ENCODE measurements at places on chromosomes 13 and 19.

DNA sequence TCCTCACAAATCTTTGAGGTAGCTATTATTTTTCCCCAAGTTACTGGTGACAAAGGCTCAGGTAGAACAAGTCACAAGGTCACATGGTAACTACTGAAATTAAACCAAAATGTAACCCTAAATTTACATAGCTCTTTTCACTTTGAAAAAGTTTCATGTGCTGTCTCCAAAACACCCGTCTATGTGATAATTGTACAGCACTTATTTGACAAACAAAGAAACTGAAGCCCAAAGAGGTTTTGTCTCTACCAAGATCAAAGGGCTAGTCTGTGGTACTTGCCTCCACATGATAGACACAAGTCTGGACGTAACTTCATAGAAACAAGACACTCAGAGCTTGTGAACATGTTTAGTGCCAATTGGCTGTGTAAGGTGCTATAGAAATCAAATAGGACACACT is 108.3 kb downstream of the SACS start:
- no peak for DNase-seq

DNA sequence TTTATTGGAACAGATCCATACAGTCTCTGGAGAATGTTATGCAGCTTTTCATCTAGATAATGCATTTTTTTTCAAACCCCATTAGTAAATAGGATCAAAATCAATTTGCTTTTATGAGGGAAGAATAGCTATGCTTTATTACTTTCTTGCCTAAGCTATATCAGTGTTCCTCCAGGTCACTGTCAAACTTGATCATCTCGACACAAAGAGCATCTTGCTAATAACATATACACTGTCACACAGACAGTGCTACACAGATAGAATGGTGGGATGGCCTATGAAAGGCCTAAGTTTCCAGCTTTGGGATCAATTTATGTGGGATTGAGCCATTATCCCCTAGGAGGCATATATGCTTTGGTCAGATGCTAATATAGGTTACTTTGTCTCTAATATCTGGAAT is 862.9 kb upstream of the SPRY2 start:
- DNase-seq: no peak

DNA sequence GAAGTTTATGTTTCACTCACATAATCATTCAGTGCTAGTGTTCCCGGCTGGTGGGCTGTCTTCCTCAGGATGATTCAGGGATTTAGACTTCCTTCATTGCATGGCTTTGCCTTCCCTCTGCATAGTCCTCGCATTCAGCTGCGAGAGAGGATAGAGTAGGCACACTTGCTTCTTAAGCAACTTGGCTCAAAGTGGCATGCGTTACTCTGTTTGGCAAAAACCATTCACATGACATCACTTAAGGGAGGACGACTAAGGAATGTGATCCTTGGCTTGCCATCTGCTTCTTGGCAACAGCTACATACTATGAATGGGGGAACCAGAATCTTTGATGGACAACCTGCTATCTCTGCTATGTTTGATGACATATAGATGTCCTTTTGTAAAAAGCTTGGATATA is 359.3 kb downstream of the TDRD3 start:
- no peak for DNase-seq

DNA sequence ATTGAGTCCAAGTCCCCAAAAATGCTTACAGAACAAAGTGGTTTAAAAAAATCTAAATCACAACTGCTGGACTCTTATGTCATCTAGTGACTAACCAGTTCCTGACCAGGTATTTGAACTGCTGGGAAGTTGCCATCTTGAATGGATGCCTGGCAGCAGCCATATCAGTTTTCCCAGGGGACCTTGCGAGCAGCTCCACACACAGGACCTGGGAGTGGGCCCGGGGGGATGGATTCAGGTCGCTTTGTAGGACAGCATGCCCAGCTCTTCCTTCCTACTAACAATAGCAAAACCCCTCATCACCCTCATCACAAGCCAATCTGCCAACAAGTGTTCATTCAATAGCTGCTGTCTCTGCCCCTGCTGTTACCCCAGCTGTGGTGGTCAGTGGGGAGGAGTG is 65.3 kb downstream of the KCTD15 start:
- DNase-seq: no peak

DNA sequence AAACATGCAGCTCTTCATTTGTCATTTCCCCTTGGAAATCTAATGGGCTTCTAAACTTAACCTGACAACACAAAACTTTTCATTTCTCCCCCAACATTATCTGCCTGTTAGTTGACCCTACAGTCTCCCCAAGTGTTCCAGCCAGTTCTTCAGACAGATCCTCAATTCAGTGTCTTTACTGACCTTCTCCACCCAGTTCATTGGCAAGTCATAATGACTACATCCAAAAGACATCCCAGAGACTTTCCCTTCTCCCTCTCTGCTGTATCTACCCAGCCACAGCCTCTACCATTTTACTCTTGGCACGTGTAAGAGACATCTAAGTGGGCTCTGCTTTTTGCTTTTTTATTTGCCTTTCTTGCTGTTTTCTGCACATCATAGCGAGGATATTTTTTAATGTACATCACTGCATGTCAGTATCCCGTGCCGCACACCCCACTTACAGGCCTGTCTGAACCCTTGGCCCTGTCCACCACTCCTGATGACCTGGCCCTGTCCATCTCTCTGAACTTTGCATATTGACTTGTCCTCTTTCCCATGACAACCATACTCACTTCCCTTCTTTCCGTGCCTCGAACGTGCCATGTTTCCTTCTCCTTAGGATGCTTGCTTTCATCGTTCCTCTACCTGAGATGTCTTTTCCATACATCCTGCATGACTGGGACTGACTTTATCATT is 391.9 kb downstream of the IRS2 start:
- no peak for DNase-seq

DNA sequence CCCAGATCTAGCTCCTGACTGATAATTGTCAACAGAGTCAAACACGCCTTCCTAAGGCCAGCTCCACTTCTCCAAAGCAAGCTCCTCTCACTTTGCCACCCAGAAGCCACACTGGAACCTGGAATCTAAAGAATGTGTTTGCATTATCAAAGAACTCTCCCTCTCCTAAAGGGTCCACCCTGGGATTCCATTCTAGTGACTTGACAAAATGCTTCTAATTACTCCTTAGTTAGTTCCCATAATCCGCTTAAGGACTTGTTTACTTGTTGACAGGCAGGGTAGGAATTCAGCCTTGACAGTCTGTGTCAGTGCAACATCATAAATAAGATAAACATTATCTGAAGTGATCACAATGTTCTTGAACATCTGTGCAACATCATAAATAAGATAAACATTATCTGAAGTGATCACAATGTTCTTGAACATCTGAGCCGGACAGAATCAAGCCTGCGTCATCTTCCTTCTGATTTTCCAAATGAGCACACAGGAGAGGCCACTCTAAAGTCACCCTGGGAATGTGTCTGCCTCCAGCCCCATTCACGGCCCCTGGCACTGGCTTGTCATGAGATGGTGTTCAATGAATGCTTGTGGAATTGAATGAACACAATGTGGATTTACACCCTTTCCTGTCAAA is 512.1 kb downstream of the IRS2 start:
- peak; percentile 58 for DNase-seq

- DNase-seq: no peak
These were observed 1.6 kb downstream of the AMH start for GRCh38 chr19:2250766-2251105.

DNA sequence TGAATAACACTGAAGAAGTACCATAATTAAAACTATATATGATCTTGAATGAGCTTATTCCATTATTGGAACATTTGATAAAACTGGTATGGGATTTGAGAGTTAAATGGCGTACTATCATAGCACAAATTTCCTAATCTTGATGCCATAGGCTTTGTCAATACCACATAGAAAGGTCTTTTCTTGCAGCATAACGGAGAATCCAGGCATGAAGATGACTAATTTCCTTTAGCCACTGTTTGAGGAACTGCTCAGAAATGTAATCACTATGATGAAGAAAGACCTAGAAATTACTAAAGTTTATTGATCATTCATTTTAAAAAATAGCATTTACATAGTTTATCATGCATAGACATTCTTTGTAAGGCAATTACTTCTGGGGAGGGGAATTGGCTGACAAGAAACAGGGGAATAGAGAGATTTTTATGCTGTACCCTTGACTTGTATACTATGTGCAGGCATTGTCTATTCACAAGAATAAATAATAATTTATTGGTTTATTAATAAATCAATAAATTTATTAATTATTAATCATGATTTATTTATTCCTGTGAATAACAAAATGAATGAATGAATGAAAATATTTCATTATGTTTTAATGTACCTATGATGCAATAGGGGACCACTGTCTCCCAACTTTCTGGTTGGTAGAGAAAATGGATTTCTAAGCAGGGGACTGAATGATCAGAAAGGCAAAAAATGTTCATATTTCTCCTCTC is 2676.6 kb downstream of the PCDH9 start:
- DNase-seq: peak; percentile 49

DNA sequence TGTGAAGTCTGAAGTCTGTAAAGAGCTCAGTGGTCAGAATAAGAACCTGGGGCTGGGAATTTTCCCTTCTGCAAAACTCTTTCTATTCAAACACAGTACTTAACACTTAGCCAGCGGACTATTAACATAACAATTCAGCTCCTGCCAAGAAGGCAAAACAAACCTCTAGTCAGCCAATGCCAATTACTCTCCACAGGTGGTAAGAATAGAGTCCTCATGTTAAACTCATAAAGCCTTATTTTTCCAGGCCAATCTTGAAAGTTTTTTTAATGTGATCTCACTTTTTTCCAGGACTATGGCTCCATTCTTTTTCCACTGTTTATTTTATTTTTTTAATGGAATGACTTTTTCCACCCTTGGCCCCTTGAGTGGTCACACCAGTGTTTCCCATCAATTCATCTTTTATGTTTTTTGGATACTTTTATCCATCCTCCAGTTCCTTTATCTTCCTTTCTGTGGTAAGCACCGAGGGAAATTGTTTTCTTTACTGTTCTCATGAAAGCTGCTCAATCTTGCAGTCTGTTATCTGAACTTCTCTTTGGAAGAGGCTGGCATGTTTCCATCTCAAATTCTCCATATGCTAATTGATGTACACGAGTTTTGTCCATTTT is 217.3 kb downstream of the LHFPL6 start:
- no peak for DNase-seq

GRCh38 chr19:35123573-35123972 is 8.0 kb downstream of the FXYD3 start:
- no peak for DNase-seq

- DNase-seq: no peak
These were observed 121.0 kb downstream of the PCDH20 start for GRCh38 chr13:61294467-61295191.

DNA sequence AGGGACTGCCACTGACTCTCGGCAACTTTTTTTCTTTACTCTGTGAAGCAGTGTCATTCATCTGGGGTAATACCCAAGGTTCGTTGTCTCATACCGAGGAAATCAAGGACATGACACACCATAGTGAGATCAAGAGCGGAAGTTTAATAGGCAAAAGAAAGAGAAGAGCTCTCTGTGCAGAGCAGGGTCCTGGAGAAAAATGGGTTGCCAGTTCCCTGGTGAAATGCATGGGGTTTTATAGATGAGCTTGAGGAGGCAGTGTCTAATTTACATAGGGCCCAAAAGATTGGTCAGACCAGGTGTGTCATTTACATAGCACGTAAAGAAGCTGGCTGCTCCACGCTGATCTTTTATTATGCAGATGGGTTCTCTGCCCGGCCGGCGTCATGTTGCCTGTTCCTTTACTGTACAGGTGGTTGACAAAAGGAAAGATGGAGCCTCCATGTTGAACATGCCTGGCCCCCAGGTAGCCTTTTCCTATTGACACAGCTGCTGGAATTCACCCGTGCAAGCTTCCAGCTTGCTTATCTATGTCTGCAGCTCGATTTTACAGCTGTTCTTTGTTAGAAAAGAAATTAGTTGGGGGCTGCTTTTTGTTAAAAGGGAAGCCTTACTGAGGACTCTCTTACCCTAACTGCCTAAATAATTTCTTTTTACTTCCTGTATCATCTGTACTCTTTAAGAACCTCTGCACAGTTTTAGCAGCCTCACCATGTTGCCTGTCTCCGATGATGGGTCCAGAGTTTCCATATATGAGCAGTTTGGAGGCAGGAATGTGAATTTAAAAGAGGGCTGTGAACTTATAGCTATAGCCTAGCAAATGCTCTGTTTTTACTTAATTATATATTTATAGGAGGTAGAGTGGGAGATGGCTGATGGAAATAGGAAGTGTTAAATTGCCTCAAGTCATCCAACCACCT is 98.0 kb upstream of the DIAPH3 start:
- DNase-seq: no peak

DNA sequence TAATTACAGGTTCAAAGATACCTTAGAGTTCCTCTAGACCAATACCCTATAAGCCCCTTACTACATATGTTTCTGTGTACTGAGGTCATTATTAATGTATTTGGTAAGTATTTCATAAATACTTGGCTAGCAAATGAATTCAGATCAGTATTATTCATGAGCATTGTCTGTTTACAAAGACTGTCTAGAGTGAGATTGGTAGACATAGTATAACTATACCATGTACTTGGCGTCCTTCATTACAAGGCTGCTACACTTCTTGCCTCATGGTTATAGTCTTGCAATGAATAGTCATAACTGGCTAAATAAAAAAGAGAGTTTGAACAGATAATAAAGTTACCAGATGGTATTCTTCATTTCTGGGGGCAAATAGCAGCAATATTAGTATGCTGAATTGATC is 12.1 kb downstream of the SETDB2 start:
- DNase-seq: no peak

- no peak for DNase-seq
These were observed 266.2 kb downstream of the KCTD12 start for GRCh38 chr13:76620036-76620435.

- no peak for DNase-seq
These were observed 20.8 kb upstream of the SPACA7 start for GRCh38 chr13:112355274-112355838.

Data from fibroblast of skin of left quadriceps (primary cell).